MG63 (cell line): ENCODE measurements at places on chromosomes 3 and 15.

GRCh38 chr3:61682671-61683548 is 121.5 kb downstream of the PTPRG start:
- DNase-seq, result no peak

DNA sequence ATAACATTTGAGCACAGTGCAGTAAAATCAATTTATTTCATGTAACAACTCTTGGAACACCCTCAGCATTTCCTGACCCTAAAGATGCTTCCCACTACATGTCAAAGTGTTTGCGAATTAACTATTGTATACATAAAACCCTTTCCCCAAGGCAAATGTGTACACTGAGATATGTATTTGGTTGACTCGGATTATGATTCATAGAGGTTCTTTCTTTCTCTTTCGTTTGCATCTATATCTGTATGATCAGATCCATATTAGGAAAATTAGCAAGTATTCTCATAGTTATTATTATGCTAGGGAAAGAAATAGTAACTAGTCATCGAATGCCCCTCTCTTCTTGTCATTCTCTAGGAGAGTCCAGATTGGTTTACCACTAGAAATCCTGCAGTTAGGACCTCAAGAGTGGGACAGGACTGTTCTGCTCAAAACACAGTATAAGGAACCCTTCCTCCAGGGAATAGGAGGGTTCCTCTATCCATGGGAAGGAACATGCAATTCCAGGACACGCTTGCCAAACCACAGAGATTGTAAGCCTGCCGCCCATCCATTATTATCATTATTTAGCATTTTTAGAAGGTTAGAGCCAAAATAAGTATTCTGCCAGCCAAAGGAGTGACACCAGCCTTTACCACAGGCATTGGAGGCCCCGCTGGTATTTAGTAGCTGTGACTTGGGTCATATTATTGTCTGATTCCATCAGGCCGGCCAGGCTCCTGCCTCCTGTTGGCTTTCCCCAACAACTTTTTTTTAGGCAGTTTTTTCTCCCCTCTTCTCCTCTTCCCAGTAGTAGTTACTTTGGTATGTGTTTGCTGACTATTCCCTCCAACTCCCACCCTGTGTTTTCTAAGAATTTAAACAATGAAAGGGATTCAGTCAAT is 100.7 kb downstream of the GALK2 start:
- peak; percentile 88 for DNase-seq

DNA sequence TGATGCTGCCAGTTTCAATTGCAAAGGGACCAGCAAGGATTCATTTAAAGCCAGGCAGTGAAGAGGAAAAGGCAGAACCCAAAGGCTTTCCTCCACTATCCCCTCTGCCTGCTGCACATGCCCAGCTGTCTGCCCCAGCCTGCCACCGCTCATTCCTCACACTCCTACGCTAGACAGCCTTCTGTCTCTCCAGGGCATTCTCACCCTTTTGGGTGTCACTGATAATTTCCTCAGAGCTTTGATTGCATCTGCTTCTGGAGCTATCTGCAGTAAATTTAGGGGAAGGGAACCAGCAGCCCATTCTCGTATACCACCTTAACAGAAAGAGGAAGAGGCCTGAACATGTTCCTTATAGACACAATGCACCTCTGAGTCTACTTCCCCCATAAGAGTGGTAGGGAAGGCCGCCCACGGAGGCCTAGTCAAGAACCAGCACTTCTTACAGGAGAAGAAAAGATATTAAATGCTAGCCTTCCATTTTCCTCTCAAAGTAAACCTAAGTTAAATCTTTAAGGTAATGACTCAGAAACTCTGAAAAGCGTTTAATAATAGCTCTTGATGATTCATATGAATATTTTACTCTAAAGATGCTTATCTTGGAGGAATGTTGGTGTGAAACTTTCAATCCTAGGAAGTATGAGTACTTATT is 20.9 kb downstream of the NUDT16 start:
- no peak for DNase-seq

GRCh38 chr3:134074001-134074789 is 44.5 kb upstream of the SLCO2A1 start:
- no peak for DNase-seq

DNA sequence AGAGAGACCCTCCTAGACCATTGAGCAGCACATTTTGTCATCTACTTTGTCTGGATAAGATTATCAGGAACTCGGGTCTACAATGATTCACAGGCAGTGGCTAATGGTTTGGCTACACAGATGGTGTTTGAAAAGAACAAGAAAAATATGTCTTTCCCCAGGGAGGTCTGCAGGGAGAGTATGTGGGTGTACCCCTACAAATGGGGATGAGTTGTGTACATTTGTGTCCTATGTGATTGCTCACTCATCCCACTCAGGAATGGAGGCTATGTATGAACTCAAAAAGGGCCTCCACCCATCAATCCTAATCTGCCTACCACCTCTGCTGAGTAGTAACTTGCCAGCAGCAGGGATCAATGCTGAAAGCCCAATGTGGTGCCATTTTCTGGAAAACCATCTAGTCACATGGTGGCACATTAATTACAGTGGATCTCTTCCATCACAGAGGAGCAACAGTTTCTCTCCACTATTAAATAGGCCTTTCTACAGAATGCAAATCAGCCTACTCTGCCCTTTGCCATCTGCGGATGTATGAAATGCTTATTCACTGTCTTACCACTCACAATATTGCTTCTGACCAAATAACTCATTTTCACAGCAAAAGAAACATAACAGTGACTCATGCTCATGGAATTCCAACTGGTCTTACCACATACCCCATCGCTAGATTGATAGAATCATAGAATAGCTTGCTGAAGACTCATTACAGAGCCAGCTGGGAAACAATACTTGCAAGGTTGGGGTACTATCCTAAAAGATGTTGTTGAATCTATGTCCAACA is 48.3 kb upstream of the TRIM42 start:
- DNase-seq, result no peak
